ENCODE measurements at places on chromosomes 6 and 20.

GRCh38 chr20:50265245-50265946, 74.8 kb downstream of the CEBPB start:
- DNase-seq, result no peak

DNA sequence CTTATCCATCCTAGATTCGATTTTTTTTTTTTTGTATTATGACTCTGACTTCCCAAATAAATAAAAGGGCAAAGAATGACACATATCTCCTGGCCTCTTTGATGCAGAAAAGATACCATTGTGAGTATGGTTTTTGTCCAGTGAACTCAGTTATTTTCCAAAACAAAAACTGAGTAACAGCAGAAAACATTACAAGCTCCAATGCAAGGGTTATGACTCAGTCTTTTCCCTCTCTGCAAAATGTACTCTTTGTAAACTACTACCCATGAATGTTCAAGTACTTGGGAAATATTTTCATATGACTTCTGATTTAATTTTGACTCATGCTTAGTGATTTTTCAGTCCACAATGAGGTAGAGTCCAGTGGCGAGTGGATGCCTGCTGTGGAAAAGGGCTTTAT, 355.3 kb downstream of the RNF144B start:
- no peak for DNase-seq

DNA sequence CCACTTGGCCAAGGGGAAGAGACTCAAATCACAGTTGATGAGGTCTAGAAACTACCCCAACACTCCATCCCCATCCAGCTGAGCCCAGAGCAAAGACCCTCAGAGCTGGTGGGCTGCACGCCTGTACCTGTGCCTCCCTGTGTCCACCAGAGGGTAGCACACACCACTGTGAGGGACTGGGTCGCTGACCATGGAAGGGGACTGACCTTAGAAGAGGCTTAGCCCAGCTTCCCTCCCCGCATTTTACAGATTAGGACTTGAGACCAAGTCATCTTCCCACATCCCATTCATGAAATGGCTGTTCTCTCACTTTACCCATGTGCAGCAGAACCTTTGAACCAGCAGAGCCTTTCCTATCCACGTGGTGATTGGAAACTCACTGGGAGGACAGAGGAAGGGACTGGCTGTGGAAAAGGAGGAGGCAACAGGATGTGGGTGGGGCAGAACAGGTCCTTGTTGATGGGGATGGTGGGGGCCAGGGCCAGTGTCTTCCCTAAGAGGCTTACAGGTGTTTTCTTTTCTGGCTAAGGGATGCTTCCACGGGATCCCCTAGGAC, 44.3 kb downstream of the CPXM1 start:
- no peak for DNase-seq

- DNase-seq, result no peak
Measured at GRCh38 chr20:3312940-3313682, 74.1 kb upstream of the SLC4A11 start.

- no peak for DNase-seq
Measured at GRCh38 chr6:80639181-80639629, 532.7 kb downstream of the BCKDHB start.

DNA sequence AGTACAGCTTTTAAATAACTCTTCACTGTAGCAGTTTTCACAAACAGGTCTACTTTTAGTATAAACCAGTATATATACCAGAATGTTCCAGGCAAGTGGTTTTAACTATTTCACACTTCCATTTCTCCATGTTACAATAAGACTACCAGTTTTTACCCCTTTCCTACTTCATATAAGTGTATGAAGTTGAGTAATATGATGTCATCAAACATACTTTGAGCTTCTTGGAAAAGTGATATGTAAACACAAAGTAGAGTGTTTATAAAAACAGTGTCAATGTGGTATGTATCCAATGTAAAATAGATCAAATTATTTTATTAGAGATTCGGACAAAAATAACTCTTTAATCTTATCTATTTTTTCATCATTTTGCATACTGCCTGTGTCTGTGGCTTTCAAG, 2.5 kb upstream of the PAQR8 start:
- DNase-seq, result no peak

- no peak for DNase-seq
Measured at GRCh38 chr20:24494460-24494920, 25.1 kb downstream of the SYNDIG1 start.

GRCh38 chr20:10322073-10323012, 103.7 kb downstream of the SNAP25 start:
- DNase-seq, result peak; percentile 58

DNA sequence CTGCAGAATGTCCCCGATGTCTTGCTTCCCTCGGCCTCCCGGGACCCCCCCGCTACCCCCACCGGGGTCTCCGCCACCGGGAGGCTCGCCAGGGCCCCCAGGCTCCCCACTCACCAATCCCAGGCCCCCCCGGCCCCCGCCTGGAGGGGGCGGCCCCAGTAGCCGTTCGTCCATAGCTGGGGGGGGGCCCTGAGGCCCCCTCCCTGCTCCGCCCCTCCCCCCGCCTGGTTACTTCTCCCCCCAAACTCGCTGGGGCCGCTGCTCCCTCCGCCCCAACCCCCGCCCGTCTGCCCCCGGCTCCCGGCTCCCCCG, 304 bp downstream of the PBX2 start:
- DNase-seq, result no peak

- no peak for DNase-seq
Measured at GRCh38 chr20:38337561-38338140, 8.6 kb upstream of the LBP start.

DNA sequence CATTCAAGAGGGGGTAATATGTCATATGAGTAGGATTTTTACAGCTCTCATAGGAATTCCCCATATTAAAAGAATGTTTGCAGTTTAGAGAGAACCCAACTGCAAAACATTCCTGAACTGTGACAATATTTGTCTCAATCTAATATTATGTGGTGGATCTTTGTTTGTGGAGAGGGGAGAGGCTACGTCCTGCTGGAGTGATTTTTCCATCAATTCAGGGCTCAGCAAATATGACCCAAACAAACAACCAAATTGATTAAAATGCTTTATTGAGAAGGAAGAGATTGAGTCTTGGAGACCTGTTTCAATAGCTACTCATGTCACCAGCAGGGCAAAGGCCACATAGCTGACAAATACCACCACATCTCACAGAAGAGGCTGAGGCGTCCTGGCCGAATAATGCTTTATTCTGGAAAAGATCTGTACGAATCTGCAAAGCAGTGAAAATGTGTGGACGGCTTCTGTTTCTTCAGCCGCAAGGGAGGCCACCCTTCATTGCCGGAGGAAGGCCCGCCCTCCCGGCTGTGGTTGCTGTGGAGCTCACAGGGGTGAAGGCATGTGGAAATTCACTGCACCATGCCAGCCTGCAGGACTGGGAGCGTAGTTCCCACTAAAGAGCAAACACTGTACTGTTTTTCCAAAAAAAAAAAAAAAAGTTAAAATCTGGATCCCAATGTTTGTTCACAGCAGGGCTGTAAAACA, 89.7 kb upstream of the QKI start:
- peak; percentile 25 for DNase-seq

DNA sequence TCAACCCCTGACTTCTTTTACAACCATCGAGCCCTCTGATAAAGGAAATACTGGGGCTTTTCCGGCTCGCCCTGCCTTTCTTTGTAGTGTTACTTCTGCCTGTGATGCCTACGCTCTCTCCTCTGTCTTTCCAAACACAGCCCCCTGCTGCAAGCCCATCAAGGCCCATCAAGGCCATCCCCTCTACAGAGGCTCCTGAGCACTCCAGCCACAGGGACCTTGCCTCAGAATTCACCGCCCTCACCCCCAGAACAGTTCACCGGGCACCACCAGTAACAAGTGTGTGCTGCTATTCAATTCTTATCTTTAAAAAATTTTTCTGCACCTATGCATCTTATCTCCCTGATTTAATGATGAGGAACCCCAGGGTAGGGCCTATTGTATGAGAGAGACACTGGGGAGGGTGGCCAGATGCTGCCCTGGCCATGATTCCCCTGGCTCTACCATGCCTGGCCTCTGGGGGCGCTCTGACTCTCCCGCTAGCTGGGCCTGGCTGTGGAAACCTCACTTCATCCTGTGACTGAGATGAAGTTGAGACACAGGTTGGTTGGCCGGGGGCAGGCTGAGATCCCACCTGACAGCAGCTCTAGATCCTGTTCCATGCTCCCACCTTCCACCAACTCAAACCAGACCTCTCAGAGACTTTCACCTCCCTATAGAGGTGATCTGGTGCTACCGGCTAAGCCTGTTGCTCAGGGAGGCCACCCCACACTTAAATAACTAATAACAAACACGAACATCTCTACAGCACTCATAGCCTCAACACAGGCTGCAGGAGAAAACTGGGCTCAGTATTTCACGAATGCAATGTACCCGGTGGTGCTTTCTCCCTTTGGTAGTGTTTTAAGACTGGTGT, 19.2 kb upstream of the GLP1R start:
- no peak for DNase-seq

GRCh38 chr6:161847628-161848027, 573.8 kb upstream of the AGPAT4 start:
- no peak for DNase-seq

GRCh38 chr6:2623295-2623694, 127.4 kb downstream of the MYLK4 start:
- no peak for DNase-seq

DNA sequence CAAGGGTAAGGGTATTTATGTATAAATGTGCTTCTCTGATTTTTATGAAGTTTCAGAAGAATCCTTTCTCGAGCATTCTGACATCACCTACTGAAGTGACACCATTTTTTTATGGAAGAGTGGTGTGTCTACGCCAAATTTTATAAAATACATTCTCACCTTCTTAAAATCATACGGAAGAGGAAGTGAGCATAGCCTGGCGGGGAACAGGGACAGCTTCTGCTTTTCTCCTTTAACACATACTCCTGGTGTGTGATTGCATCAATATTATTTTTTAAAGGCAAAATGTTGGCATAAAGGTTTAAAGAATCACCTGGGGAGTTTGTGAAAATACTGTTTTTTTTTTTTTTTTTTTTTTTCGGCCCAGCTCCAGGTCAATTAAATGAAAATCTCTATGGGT, 733.6 kb upstream of the MAN1A1 start:
- no peak for DNase-seq

- DNase-seq, result no peak
Measured at GRCh38 chr6:109526905-109527628, 44.0 kb upstream of the ZBTB24 start.

DNA sequence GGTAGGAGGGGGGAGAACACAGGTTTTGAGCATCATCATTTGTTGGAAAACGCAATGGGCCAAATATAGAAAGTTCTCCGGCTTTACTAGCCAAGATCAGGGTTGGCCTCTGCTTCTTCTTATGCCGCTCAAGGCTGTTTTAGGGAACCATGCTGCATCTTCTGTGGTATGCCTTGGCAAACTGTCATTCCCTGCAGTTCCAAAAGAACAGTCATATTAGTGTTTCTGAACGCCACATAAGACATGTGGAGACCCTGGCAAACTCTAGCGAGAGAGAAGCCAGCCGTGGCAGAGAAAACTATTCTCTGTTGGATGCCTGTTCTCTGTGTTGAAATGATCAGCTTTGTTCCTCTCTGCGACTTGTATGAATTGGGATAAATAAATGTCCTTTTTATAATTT, 10.8 kb downstream of the ACTR5 start:
- DNase-seq, result no peak

GRCh38 chr6:19692506-19693298, 144.5 kb upstream of the ID4 start:
- DNase-seq, result no peak

GRCh38 chr20:51329845-51330244, 212.7 kb downstream of the NFATC2 start:
- no peak for DNase-seq

DNA sequence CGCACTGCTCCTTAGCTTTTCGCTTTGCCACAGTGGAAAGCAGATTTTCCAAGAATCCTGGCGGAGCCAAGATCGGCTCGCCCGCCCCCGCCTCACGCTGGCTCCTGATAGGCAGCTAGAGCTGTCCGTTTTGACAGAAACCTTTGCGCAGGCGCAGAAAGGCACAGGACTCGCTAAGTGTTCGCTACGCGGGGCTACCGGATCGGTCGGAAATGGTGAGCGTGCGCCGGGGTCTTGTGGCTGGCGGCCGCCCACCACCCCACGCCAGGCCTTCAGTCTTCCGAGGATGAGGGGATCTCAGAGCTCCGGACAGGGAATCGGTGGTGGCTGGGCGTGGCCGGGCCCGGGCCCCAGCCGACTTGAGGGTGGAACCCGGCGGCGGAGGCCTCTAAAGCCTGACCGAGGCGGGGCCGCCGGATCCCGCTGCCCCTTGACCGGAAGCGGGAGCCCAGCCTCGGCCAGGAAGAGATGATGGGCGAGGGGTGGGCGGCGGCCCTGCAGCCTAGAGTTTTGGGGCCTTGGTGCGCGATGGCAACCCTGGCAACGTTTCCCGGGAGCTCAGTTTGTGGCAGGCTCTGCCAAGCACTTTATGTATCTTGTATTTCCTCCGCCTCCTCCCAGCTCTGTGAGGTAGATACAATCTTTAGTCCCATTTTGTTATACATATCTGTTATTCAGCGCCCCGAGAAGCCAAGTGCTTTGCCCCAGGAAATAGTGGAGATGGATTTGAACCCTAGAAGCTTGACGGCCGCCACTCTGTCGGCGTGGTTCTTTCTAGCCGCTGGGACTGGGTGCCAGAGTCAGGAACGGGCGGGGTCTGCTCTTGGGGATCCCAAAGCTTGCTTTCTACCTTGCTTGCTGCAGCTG, at the start of gene DYNLRB1:
Gene DYNLRB1, plus strand, starts transcription at position 176 of the 867 bp plus-strand sequence. Its CDS starts 37 bp downstream, at position 213.
- DNase-seq, result peak; percentile 93

GRCh38 chr6:161151660-161152526, 122.0 kb downstream of the AGPAT4 start:
- DNase-seq, result no peak

GRCh38 chr6:372336-372911, 19.1 kb upstream of the IRF4 start:
- DNase-seq, result no peak

GRCh38 chr6:10976571-10976970, 67.5 kb downstream of the ELOVL2 start:
- DNase-seq, result no peak

- DNase-seq, result no peak
Measured at GRCh38 chr6:44859901-44860410, 468.2 kb upstream of the RUNX2 start.

DNA sequence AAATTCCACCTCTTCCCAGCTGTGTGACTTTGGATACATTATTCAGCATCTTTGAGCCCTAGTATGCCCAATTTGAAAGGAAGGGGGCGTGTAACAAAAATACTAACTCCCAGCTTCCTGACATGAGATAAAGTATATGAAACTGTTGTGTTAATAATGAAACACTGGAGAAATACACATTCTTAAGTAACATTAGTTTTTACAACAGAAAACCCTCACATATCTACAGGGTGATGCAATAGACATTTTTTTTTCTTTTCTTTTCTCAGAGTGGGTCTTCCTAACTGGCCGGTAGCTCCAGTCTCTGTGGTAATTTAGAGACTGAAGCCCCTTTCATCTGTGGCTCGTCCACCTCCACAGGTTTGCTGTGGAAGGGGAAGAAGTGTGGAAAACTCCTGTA, 79.5 kb downstream of the CD83 start:
- DNase-seq, result no peak

Data from T1000 (cell line).